Mesenteric fat pad (tissue), 1 donor: ENCODE measurements at places on chromosomes 1 and 21. TPM values are rescaled to one million over a fixed set of nuclear protein-coding genes. Genes with fewer than 3 reads are reported as not detected.
A peak's percentile ranks its signal among the peaks of the same experiment; 100 is the strongest.

The ANKRD34A gene
- total RNA-seq, result 0.74 TPM

DNA sequence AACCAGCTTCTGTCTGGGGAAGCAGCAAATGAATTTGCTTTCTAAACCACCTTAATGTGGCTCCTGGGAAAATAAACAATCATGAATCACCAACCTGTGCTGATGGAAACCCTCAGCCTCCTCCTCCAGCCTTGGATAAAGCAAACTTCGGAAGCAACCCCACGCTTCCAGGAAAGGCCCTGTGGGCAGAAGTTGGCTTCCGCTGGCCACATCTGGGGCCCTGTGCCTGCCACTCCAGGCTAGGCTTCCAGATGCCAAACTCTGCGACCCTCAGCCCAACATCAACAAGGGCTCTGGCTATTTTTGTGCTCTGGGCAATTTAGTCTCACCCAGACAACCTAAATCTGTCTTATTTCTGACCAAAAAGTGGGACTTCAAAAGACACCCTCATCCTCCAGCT is 6.2 kb upstream of the OXCT2 start:
- peak; percentile 60 for DNase-seq

GRCh38 chr1:24898152-24898908 is 31.7 kb downstream of the RUNX3 start:
- DNase-seq, result peak; percentile 87

DNA sequence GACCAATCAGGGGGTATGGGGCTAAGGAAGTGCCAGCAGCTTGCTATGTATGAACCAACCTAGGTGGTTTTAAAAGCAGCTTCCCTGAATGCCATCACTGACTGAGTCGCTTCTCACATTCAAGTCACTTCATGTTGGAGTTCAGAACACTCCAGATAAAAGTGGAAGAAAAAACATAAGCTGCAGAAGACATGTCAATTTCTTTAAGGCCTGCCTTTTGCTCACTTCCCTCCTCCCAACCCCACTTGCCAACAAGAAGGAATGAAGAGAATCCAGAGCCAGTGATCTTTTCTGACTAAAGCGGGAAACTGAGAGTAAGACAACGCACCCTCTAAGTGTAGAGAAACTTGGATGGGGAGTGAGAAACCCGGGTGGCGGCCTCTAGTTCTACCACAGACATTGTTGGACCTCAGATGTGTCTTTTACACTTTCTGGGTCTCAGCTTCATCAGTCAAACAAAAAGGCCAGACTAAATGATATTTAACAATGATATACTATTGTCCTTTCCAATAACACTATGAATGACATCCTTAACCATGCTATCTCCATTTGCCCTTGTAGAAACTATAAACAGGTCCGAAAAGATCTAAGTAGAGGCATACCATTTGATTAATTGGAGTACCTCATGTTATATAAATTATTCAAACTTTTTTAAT is 54.1 kb downstream of the LUZP1 start:
- no peak for DNase-seq

DNA sequence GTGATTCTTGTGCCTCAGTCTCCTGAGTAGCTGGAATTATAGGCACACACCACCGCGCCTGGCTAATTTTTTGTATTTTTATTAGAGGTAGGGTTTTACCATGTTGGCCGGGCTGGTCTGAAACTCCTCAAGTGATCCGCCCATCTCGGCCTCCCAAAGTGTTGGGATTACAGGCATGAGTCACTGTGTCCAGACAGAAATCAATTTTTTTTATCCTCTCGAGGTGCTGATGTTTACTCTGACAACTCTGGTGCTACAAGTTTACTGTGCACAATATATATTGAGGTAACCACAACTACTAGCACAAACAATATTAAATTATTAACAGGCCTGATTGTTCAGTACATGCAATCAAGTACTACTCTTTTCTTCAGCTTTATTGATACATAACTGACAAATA is 39.7 kb downstream of the F13B start:
- DNase-seq, result no peak

GRCh38 chr1:6885426-6885825 is 100.2 kb downstream of the CAMTA1 start:
- DNase-seq, result no peak

DNA sequence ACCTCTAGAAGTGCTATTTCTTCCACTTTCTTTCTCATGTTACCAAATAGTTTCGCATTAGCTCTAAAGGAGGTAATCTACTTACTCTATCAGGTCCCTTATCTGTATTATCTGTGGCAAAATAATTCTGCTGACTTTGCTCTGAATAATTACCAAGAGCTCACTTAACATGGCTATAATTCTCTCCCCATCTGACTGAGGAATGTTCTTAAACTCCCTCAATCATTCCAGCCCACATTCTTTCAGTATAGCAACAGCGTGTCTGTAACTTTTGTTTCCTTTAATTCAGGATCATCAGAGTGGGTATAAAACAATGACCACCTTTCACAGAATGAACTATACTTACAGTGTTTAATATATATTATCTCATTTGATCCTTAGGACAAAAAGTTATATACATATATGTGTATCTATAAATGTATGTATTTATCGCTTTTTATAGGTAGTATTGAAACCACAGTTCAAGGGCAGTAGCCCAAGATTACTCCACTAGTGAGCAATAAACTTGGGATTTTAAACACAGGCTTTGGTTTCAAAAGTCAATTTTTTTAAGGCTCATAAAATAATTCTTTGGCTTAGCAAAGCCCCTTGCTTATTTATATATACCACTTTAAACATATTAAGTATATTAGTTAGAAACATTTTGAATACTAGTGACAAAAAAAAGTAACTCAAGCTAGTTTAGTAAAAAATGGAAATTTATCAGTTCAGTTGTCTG is 36.1 kb upstream of the ST6GALNAC3 start:
- no peak for DNase-seq

The IFI44 gene
- total RNA-seq, result 40.6 TPM

GRCh38 chr1:199403531-199404116 is 623.9 kb upstream of the NR5A2 start:
- DNase-seq, result no peak

GRCh38 chr21:35779690-35780570 is 280.4 kb downstream of the SETD4 start:
- no peak for DNase-seq

GRCh38 chr1:202706851-202707250 is 3.4 kb downstream of the SYT2 start:
- DNase-seq, result peak; percentile 12

The SLC1A7 gene
- 0.42 TPM for total RNA-seq

The LAPTM5 gene
- 251 TPM for total RNA-seq

- no peak for DNase-seq
These were observed 62.2 kb downstream of the HSF2BP start for GRCh38 chr21:43597052-43597451.

GRCh38 chr1:38085666-38086330 is 39.2 kb upstream of the POU3F1 start:
- DNase-seq, result no peak

DNA sequence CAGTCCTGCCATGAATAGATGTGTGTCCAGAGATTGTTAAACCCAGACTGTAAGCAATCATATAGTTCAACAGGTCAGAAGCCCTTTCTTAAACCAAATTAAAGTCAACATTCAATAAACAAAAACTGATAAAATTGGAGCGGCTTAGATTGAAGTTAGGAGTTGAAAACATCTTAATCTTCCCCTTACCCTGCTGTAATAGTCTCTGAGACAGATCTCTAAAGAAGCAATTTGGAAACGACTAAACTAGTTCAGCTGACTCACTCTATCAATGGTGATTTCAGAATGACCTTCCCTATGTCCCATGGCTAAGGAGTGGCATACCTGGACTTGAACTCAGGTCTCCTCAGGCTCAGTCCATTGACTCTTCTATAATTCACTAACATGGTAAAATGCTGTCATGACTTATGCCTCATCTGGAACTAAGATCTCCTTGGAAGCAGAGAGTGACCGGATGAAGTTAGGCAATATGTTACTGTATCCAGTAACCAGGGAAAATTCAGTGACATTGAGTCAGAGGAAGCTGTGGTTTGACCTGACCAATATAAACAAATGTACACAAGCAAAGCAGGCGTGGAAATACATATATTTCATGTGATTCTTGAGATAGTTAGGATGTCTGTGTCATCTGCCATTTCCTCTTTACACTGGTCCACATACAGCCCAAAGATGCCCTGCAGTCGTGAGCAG is 30.1 kb downstream of the SGIP1 start:
- no peak for DNase-seq

The A3GALT2 gene
- not detected for total RNA-seq

The OSCP1 gene
- total RNA-seq, result 7.0 TPM

The OR4F29 gene
- total RNA-seq, result not detected
